ENCODE measurements at places on chromosomes 4 and X. TPM values are rescaled to one million over a fixed set of nuclear protein-coding genes. Genes with fewer than 3 reads are reported as not detected.

The GPRASP1 gene
- 0.32 TPM for total RNA-seq

The NUDT10 gene
- total RNA-seq = 0.42 TPM

The AMMECR1 gene
- 6.4 TPM for total RNA-seq

The TCP11X2 gene
- total RNA-seq = not detected

The PLA2G12A gene
- 12.6 TPM for total RNA-seq

The RADX gene
- 0.03 TPM for total RNA-seq

The LRIT3 gene
- 0.02 TPM for total RNA-seq

The SCML1 gene
- total RNA-seq = 6.2 TPM

The UCP1 gene
- not detected for total RNA-seq

The POU4F2 gene
- total RNA-seq = not detected
